ENCODE measurements at places on chromosomes 4 and X.

- DNase-seq, result no peak
Measured at GRCh38 chr4:147620315-147620714, 3.1 kb downstream of the TMEM184C start.

GRCh38 chrX:46572340-46572936 is 1.1 kb upstream of the CHST7 start:
- DNase-seq, result no peak

GRCh38 chr4:40848251-40848650 is 98.5 kb downstream of the NSUN7 start:
- DNase-seq, result no peak

- DNase-seq, result no peak
Measured at GRCh38 chr4:42708625-42709024, 51.7 kb upstream of the ATP8A1 start.

GRCh38 chr4:102640669-102641068 is 120.1 kb downstream of the MANBA start:
- DNase-seq, result no peak

DNA sequence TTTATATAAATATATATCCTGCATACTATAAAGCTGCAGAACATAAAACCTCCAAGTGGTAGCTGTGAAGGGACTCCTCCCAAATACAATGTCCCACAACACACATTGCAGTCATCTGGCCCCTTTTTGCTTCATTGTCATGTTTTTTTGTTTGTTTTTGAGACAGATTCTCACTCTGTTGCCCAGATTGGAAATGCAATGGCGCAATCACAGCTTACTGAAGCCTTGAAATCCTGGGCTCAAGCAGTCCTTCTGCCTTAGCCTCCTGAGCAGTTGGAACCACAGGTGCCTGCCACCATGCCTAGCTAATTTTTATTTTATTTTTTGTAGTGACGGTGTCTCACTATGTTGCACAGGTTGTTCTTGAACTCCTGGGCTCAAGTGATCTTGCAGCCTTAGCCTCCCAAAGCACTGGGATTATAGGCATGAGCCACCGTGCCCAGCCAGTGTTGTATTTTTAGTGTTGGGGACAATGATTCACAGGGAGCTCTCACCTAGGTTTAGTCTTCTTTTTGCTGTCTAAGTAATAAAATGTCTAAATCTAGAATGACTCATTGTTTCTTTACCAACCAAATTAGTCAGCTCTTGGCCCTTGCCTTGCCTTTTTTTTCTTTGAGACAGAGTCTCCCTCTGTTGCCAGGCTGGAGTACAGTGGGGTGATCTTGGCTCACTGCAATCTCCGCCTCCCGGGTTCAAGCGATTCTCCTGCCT is 24.0 kb upstream of the XIAP start:
- no peak for DNase-seq

- no peak for DNase-seq
Measured at GRCh38 chrX:108020631-108021030, 24.2 kb upstream of the VSIG1 start.

- no peak for DNase-seq
Measured at GRCh38 chr4:26850528-26850927, 10.1 kb upstream of the STIM2 start.

DNA sequence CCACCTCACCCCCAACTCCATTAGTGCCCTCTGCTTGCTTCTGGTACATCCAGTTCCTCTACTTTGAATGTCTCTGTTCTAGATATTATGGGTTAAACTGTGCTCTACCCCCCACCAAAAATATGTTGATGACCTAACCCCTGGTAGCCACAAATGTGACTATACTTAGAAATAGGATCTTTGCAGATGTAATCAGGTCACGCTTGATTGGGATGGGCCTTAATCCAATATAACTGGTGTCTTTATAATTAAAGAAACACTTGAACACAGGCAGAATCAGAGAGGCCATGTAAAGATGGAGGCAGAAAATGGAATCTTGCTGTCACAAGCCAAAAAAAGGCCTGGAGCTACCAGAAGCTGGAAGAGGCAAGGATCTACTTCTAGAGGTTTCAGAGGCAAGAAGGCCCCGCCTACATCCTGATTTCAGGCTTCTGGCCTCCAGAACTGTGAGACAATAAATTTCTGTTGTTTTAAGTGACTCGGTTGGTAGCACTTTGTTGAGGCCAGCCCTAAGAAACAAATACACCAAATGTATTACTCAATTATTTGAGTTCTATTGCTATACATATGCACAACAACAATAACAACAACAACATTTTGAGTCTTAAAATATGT is 220.0 kb downstream of the PPP3CA start:
- no peak for DNase-seq

- no peak for DNase-seq
Measured at GRCh38 chrX:134181275-134181660, 55.7 kb upstream of the CCDC160 start.

DNA sequence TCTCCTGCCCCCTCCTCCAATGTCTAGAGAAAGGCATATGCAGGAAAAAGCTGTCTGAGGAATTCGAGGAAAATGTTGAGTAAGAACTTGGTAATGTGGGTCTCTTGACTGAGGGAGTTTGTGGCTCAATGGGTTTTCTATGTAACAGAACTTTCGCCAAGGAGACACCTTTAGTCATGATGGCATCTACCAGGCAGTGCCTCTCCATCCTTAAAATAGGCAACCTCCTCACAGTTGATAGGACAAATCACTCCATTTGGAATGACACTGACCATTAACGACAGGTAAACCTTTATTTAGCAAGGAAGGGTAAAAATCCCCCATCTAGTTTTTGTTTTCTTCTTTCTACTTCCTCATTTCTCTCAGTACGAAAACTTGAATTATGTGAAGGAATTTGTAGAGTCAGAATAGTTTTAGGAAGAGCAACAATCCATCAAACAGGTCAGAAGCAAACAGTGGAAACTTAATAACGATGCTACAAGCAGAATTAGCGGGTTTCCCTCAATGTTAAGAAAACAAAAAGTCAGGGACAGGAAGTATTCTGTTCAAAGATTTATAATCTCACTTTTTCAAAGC is 2.7 kb downstream of the GSX2 start:
- no peak for DNase-seq
